ENCODE measurements at places on chromosomes 6 and 20.

GRCh38 chr6:3535033-3535775, 78.4 kb upstream of the SLC22A23 start:
- no peak for DNase-seq

DNA sequence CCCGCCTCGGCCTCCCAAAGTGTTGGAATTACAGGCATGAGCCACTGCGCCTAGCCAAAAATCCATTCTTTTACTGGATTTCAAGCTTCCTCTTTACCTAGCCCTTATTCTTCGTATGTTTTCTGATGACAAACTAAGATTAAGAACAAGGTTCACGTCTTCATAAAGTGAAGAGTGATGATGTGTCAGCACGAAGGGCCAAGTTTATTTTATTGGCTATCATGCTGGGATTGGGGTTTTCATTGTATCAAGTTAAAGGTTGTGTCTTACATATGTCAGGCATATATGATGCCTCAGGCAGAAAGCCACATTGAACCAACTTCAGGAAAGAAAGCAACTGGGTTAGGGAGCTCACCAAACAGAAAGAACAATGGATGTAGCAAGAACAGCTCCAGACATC, 19.7 kb upstream of the SLC17A3 start:
- DNase-seq, result no peak

DNA sequence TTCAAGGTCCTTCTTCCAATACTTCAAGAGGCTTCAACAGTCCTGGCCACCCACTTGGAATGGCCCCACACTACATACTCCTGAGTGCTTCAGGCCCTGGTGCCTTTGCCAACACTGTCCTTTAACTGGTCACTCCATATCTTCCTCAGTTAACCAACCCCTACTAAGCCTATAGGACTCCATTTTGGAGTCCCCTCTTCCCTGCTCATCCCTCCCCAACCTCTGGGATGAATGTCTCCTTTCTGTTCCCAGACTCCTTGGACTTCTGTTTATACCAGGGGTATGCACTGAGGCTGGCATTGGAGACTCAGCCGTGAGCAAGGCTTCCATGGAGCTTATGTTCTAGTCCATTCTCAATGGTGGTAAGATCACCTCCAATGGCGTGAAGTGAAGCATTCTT, 33.6 kb downstream of the COX4I2 start:
- no peak for DNase-seq

- no peak for DNase-seq
These were observed 131.0 kb downstream of the GPX5 start for GRCh38 chr6:28656715-28657114.

DNA sequence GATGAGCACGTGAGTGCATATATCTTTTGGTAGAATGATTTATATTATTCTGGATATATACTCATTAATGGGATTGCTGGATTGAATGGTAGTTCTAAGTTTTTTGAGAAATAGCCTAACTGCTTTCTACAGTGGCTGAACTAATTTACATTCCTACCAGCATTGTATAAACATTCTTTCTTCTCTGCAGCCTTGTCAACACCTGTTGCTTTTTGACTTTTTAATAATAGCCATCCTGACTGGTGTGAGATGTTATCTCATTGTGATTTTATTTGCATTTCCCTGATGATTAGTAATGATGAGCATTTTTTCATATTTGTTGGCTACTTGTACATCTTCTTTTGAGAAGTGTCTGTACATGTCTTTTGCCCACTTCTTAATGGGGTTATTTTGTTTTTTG, 116.3 kb downstream of the ADTRP start:
- DNase-seq, result no peak

DNA sequence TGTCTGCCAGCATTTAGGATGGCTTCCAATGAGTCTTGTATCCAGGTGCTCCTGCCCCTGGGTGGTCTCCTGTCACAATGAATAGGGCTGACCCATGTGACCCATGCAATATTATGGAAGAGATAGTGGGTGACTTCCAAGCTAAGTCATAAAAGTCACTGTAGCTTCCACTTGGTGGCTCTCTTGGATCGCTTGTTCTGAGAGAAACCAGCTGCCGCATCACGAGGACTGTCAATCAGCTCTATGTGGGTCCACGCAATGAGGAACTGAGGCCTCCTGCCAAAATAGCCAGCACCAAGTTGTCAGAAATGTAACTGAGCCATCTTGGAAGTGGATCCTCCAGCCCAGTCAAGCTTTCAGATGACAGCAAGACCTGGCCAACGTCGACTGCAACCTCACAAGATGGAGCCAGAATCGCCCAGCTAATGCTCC, 14.9 kb upstream of the MATN4 start:
- DNase-seq, result no peak
